ENCODE measurements at places on chromosomes 12 and 14.

DNA sequence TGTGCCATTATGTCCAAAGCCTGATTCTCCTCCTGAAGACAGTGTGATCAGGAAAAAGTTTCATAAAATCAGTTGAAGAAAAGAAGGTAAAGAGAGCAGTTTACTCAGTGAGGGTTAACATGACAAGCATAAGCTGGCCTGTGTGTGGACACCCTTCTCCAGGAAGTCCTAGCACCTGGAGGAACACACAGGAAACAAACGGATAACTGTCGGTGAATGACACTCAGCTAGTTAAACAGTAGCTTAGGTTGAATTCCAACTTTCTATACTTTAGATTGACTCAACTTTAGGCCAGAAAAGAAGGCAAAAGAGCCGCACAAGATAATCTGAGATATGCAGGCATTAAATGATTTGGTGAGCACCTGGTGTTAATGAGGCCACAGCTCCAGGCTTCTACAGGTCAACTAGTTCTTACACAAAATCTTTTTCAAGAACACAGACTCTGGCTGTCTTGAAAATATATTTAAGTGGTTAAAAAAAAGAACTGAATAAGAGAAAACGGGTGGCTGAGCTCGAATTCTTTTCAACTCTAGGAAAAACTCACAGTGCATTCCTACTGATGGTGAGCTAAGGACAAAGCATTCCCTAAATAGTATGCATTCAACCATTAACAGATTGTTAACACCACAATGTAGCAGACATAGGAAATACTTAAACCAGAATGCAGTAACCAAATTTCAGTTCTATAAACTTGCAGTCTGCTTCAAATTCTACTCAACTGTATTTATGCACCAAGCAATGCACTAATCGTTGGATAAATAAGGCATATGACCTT is 56.9 kb upstream of the TSPAN8 start:
- no peak for DNase-seq

- DNase-seq = no peak
Observed at GRCh38 chr14:105212541-105213300, 31.6 kb upstream of the NUDT14 start.

DNA sequence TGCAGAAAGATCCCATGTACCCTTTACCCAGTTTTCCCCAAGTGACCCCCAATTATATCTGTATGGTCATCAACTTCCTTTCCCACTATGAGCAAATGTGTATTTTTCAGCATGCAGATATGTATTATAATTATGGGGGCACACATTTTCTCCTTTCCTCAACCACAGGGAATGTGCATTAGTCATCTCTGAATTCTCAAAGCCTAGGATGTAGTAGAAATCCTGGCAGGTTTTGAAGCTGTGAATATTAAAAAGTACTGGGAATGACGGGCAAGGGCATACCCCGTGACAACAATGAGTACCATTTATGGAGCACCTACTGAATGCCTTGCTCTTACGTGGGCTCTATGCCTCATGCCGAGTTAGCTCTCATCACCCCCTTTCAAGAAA is 71.5 kb downstream of the VWF start:
- DNase-seq = no peak

DNA sequence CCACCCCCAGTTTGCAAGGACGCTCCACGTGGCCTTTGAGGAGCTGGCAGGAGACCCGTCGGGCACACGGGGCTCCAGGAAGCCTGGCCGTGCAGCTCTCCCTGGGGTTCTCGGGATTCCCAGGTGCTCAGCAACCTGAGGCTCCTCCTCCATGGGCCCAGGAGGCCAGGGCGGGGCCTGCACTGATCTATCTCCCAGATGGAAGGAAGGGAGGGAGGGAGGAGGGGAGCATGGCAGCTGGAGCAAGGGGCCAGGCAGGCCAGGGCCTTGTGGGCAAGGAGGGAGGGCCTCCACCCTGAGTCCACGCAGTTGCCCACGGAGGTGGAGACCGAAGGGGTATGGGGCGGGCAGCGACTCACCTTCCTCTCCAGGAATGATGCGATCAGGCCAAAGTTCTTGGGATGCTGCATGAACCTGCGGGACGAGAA is 127.3 kb downstream of the RFLNA start:
- DNase-seq = no peak

DNA sequence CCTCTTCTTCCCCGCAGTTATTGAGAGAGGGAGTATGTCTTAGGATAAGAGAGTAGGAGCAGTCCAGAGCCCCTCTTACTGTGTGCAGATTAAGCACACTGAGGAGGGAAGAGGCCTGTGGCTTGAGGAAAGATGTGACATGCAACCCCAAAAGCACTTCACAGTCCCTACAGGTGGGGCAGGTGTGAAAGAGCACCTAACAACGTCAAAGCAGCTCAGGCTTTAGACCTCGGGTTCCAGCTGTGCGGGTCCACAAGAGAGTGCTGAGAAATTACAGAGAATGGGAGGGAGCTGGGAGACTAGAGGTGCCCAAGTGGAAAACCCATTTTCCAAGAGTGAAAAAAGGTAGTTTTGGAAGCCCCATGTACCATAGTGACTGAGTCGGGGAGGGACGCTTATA is 127.6 kb downstream of the SLC25A47 start:
- DNase-seq = no peak

DNA sequence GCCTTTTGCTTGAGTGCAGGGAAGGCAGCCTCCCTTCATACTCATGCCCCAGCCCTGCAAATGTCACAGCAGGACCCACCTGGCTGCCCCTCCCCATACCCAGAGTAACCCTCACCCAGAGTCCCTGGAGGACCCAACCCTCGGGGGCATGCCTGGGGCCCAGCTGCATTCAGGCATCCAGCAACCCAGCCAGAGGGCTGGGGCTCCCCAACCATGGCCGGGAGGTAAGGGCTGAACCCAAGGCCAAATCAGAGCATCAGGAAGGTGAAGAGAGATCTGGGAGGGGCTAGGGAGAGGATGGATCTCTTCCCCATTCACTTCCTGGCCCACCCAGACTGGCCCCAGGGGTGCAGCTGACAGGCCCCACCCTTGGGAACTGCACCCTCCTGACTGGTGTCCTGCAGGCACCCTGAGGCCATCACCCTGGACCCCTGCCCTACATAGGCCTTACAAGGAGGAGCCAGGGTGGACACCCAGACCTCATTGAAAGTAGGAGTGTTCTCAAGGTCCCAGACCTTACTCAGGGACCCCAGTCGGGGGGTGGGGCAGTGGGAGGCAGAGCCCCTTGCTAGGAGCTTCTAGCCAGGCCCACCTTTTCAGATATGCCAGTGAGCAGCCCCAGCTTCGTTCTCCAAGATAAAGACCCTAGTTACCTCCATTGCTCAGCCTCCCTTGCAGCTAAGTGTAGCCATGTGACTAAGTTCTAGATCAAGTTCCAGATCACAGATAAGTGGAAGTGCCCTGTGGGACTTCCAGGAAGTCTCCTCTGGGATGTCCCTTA is 849 bp upstream of the PLD4 start:
- DNase-seq = no peak

DNA sequence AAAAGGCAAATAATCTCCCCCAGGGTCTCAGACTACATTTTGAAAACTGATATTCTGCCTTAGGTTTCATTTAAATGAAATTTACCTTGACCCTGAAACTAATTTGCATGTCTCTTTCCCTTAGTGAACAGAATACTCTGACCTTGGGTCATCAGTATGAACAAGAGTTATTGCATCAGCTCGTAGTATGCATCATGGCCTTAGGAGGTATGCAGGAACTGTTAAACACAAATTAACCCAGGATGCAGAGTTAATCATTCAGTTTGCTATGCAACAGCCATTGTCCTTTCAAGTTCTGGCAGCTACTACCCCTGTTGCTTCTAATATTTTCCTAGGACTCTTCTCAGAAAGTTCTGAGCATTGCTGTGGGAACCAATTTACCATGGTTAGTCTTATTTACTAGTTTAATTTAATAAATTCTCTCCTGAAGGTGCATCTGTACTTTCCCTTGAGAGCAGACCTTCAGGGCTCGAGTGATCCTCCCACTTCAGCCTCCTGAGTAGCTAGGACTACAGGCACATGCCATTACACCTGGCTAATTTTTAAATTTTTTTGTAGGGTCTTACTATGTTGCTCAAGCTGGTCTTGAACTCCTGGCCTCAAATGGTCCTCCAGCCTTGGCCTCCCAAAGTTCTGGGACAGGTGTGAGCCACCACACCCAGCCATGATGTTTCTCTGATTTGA is 126.7 kb downstream of the TTC6 start:
- DNase-seq = no peak

- DNase-seq = no peak
Observed at GRCh38 chr14:52856139-52856538, 64.7 kb upstream of the GNPNAT1 start.

DNA sequence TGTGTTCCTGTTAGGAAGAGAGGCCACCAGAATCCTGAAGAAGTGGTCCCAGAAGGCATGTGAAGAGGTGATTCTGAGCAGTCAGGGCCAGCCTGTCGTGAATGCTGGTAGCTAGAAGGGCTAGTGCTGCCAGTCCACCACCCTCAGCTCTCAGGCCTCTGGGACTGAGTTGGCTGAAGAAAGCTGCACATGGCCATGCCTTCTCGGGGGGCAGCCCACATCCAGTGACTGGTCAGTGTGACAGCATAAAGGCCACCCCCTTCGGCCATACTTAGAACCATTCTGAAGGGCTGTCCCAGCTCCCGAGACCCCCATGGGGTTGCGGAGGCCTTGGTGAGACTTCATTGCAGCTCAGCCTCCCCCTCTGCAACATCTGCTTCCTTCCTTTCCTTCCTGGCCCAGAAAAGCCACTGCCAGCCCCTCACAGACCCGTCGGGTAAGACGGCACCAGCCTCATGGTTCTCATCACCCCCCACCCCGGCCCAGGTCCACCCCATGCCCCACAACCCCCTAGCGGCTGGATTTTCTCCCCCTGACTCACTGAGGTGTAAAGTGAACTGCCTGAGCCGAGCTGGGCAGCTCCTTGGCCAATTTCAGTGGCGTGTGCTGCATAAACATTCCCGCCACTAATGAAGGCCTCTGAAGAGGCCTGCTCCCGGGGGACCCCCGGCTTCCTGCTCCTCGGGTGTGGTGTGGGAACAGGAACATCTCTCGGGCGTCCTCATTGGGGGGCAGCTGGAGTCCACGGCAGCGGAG is 49.5 kb upstream of the DIO3 start:
- no peak for DNase-seq

- DNase-seq = no peak
Observed at GRCh38 chr12:125143491-125143890, 78.3 kb downstream of the AACS start.

DNA sequence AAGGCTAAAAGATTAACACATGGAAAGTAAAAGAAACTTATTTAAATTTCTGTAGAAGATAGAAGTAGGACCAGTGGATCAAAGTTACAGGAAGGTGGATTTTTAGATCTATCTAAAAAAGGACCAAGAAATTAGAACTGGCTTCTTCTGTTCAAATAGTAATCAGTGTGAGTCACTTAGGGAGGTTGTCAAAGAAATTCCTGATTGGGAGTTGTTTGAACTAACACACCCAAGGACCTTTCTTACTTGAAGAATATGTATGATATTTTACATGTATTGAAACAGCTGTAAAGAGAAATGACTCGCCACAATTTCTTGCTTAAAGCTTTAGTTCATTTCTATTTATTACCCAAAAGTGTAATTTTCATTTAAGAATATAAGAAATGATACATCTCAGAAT is 256.9 kb downstream of the RAD51B start:
- DNase-seq = no peak

DNA sequence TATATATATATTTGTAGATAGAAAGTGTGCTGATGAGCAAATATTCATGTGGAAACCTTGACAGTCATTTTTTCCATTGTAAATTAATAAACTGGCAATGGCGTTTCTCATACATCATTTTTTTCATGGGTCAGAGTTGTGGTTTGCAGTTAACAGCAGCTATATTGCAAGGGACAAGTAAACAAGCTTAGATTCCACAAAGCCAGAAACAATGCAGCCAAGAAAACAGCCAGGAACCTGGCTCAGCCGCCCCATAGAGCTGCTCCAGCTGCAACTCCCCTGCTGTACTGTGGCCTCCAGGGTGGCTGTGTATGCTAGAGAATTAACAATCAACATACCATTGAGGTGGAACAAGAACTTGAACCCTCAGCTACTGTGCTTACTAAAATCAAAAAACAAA is 298.2 kb downstream of the TMEM132D start:
- DNase-seq = no peak

- DNase-seq = no peak
Observed at GRCh38 chr14:54329082-54329695, 67.6 kb upstream of the CDKN3 start.

GRCh38 chr12:44247588-44247987 is 411.7 kb downstream of the TMEM117 start:
- no peak for DNase-seq

- no peak for DNase-seq
Observed at GRCh38 chr12:11815397-11815796, 165.9 kb downstream of the ETV6 start.

DNA sequence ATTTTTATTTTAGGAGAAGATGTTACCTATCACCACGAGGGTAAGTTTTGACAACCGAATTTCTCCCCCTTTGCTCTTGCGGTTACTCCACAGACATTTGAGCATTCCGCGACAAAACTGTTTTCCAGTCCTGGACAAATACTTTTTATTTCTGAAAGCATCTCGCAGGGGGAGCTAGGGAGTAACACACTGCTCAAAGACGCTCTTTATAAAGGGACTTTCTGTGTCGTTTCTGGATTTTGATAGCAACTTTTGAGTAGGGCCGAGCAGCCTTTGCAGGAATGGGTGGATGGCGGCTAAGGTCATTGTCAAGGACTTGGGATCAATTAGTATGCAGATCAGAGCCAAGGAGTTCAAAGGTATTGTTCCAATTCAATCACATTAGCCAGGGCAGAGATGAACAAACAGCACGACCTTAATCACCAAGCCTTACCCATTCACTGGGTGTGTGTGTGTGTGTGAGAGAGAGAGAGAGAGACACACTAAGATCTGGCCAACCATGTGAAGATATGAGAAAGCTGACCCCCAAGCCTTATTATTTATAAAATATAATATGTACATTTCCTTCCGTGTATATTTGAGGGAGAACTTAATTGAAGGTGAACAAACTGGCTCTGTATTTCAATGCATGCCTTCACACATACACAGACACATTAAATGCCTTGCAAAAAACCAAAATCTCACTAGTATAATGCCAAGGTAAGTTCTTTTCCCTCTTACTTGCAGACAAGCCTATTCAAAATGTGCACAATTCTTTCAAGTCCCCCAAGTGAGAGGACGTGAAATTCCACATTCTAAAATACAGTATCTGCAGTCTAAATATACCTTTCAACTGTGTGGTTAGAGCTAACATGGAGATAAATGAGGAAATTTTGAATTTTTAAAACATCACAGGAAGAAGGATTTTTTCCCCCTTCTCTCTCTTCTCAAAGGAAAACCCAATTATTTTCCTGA is 613.8 kb downstream of the VRK1 start:
- no peak for DNase-seq

GRCh38 chr14:54570631-54571415 is 3.9 kb downstream of the SAMD4A start:
- DNase-seq = no peak
